ENCODE measurements at places on chromosomes 2 and 18.

DNA sequence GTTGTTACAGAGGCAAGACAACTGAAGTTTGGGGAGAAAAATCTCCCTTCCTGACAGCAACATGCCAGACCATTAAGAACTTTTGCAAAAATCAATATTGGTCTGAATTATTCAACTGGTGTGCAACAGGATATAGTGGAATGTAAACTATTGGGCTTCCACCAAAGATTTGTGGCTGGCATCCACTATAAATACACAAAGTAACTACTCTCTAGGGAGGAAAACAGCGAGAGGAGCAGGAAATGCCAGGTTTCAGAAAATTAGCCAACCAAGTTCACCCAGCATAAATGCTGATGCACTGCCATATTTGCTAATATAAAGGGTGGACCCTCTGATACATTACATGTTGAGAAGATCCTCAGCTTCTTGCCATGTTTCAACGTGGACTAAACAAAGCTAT is 267.6 kb upstream of the LYPD1 start:
- DNase-seq: no peak

DNA sequence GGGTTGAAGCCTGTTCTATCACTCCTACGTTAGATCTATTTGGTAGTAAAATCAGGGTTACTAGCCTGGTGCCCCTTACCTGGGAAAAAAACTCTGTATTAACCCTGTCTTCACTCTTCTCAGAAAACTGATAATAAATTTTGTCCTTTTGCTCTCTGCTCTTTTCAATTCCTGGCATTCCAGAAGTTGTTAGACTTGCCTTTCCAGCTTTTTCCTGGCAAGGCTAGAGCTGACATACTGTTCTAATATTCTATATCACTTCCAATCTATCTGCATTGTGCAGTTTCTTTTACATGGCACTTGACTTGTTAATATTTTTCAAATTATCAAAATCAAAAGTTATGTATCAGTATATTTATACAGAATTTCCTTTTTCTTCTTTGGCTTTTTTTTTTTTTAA is 162.2 kb downstream of the FIGN start:
- DNase-seq: peak; percentile 40

DNA sequence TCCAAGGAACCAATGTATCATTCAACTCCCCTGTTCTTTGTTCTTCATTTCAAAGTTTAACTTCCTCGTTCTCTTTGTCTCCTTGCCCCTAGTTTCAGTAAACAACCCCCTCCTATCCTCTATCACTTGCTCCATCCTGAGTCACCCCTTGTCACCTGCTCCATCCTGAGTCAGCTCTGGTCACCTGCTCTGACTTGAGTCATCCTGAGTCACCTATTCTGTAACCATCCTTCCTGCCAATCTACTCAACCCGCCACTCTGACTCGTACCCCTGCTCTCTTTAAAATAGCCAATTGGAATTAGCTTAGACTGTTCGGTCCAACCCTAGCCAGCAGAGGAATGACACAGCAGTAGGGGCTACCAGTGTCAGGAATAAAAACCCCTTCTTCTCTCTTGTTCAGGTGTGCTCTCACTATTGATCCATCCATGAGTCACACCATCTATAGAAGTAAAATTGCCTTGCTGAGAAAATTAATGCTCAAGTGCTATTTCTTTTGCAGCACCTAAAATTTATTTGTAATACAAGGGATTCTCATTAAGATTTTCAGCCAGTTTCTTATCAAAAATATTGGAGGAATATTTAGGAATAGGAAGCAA is 326.8 kb downstream of the AKAIN1 start:
- no peak for DNase-seq

- DNase-seq: no peak
Measured at GRCh38 chr18:38933322-38933721, 1367.7 kb upstream of the CELF4 start.

GRCh38 chr2:157229572-157229971 is 27.9 kb upstream of the GALNT5 start:
- DNase-seq: no peak

DNA sequence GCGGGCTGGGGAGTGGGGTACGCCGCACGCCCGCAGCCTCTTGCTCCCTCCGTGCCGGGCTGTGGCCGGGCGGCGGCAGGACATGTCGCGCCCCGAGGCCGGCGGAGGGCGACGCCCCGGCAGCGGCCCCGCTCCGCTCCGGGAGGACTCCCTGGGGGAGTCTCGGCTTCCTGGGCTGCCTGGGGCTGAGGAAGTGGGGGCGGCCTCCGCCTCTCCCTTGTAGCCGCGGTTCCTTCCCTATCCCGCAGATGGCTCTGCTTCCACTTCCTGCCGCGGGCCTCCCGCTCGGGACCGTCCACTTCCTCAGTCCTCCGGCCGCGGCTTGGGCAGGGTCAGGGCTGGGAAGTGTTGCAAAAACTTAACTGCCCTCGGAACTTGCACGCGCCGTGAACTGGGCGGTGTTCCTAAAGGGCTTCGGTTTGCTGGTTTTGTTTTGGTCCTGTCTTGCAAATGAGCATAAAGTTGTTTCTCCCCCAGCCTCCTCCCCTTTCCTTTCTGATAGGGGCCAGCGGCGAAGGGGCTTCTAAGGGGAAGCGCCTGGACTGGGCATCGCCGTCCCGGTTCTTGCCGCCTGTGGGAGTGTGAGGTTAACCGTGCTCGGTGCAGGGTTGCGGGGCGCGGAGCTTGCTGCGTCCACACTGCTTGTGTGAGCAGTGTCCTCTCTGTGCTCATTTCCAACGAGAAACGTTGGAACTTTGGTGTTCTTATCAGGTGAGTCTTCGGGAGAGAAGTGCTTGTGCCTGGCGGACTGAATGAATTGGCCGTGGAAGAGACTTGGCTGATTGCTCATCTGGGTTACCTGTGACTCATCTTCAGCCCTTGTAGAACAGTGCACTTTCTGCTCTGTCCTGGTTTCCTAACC is 600 bp downstream of the RALB start:
- no peak for DNase-seq

GRCh38 chr2:213416832-213417231 is 132.6 kb downstream of the SPAG16 start:
- DNase-seq: no peak

DNA sequence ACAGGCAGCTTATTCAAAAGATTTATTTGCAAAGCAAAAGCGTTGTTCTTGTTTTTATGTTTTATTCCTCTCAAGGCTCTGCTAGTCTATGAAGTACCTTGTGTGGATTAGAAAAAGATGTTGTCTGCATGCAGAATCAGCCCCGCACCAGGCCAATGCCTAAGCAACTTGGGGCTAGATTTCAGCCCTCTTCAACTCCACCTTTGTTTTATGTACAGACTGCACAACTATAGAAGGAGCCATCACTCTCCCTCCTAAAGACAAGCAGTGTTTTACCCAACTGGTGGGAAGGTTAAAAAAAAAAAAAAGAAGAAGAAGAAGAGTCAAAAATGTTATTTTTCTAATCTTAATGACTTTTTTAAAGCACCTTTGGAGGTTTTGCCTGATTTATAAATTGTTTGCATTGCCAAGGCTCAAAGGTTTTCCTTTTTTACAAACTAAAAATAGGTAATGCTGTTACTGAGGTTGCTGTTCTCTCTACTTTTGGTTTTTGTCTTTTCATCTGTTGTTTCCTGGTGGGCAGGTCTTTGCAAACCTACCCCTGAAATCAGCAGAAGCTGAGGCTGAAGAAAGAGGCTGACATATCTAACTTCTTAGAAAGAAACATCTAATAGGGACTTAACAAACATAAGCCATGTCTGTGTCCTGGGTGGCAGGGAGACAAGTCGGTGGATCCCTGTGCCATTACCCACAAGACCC is 164.0 kb downstream of the SLC39A10 start:
- DNase-seq: no peak

DNA sequence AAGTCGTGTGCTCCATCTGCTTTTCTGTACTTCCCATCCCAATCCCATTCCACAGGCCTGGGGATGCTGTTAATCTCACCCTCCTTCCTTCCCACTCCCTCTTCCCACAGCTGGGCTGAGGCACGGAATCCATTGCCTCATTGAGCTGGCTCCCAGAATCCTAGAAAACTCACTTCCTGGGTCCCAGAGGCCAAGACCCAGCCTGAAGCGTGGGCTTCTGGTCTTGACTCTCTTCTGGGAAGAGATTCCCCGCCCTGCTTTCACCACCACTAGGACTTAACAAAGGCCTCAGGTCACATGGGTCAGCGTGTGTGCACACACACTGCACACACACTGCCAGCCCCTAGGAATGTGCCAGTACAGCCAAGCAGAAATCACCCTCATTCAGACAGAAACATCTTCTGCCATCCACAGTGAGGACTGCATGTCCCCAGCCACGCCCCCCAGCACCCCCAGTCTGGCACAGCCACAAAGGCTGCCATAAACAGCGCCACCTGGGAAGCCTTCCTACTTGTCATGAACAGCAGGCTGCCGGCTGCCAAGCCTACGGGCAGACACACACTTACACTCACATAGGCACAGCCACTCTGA is 165.8 kb downstream of the TNS1 start:
- no peak for DNase-seq

- no peak for DNase-seq
Measured at GRCh38 chr2:30608643-30609042, 161.6 kb downstream of the LCLAT1 start.
